ENCODE measurements at places on chromosomes 2 and 18.
A peak's percentile ranks its signal among the peaks of the same experiment; 100 is the strongest.

DNA sequence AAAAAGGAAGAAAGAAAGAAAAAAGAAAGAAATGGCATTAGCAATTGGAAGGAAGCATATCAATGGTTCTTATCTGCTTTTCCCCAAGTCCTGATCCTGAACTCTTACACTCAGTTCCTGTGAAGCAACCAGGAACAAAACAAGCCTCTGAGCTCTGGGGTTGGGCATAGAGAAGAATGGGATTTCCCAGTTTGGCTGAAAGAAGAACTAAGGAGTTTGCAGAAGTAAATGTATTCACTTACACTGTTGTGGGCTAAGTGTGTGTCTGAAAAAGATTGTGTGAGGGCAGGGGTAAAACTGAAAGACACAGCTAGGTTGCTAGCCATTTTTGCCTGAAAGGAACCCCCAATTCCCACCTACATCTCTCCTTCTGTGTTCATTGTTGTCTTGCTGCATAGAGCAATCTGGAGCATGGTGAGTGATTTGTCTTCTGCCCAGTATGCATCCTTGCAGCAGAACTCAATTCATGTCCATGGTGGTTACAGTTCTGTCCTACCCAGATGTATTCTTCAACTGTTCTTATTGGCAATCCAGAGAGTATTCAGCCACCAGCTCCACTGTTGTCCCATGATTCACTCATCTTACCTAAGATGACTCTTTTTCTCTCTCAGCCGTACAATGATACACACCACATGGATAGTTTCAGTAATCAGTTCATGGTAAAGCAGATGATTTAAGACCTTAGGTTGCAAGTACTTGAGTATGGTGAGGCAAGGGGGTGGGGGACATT lies 348.7 kb downstream of the ARHGAP15 start:
- no peak for DNase-seq

DNA sequence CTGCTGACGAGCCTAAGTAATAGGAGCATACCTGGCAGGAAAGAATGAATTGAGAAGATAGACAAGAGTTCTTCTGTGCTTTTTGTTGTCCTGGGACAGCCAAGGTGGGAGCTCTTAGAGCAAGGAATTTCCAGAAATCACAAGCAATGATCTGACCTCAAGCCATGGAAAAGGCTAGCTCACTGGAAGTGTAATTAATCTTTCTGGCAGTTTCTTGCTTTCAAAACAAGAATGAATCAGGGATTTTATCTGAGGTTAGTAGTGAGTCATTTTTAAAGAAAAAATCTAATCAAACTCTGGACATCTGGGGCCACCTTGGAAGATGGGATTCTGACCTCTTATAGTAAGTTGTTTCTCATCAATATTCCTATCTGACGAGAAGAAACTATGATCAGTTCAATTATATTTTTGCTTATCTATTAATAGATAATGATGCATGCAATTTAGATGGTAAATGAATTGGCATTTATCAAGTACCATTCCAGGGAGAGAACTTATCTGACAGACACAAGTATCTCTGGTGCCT lies 98.0 kb downstream of the ADCYAP1 start:
- DNase-seq, result no peak

- DNase-seq, result no peak
Measured at GRCh38 chr18:56167366-56167765, 471.0 kb downstream of the TXNL1 start.

DNA sequence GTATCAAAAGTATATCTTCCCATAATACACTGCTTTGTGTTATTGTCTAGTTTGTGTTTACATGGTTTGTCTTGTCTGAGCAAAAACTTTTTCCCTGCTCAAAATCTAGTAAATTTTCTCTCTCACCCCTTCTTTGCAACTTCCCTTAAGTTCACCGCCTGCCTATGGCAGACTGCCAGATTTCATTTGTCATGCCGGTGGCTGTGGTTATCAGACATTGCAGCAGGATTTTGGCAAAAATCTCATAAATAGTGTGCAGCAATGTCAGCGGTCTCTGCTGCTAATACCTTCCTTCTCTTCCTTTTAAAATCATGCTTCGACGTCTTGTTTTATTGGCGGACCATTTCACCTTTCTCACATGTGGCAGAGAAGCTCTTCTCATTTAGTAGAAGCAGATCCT lies 45.6 kb upstream of the TMEM178A start:
- DNase-seq, result peak; percentile 54

DNA sequence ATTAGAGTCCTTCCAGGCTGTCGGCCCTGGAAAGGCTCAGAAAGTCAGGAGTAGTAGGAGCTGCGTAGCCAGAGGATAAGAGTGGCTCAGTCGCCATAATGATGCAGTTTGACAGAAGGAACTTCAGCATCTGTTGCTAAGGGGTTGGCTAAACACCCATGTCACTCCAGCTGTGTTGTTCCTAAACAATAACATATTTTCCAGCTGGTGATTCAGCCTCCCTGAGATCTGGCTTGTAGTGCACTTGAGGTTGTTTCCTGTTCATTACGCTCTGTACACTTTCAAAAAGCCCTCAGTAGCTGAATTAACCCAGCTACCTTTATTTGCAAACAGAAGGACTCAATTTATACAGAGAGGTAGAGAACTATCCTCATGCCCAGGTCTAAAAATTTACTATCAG lies 39.7 kb upstream of the EPAS1 start:
- peak; percentile 79 for DNase-seq

GRCh38 chr2:194104687-194105086 lies 1552.3 kb upstream of the SLC39A10 start:
- no peak for DNase-seq

DNA sequence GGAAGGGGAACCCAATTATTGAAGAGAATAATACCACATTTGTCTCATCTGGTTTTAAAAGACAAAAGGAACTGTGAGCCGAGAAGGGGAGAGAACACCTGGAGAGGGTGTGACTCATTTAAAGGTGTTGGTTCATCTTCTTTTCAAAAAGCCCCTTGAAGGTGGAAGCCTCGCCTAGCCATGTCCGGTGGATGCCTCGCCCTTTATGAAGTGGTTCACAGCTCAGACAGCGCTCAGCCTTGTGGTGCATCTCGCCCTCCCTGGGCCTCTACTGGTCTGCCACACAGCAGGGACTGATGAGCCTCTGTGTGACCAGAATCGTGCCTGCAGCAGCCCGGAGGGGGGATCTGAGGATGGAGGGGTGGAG lies 290.0 kb upstream of the CXCR4 start:
- DNase-seq, result no peak

DNA sequence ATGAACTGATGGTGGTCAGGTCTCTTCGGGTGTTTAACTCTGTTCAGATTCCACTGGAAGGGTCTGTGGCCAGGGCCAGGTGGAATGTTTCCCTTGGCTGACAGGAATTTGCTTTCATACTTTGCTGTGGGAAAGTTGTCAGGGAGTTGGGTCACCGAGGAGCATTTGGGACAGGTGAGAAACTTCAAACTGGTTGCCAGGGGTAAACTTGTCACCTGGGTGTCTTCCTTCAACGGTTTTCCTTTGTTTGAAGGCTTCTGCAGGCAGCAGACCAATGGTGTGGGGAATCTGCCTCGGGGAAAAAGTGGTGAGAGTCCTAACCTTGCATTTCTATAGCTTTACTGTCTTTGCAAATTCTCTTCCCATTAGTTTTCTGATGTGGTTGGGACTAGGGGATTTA lies 92.2 kb downstream of the TGFA start:
- DNase-seq, result no peak

- no peak for DNase-seq
Measured at GRCh38 chr2:161063946-161064306, 96.3 kb upstream of the TANK start.

DNA sequence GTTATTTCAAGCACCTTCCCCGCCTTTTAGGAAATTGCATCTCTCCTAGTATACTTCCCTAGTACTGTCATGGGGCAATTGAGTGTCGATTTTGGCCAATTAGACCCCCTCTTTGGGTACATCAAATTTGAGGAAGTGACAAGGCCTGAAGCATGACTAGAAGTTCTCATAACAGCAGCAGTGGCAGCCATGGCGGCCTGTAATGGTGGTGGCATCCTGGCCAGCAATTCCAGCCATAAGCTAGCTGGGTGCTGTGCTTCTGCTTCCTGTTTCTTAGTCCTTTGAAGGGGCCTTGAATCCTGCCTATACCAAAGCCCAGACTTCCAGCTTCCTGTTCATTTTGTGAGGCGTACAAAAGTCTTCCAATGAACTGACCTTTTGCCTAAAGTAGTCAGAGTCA lies 523.1 kb downstream of the PLCL1 start:
- DNase-seq, result no peak

GRCh38 chr2:144942516-144943256 lies 422.8 kb upstream of the ZEB2 start:
- DNase-seq, result peak; percentile 33

DNA sequence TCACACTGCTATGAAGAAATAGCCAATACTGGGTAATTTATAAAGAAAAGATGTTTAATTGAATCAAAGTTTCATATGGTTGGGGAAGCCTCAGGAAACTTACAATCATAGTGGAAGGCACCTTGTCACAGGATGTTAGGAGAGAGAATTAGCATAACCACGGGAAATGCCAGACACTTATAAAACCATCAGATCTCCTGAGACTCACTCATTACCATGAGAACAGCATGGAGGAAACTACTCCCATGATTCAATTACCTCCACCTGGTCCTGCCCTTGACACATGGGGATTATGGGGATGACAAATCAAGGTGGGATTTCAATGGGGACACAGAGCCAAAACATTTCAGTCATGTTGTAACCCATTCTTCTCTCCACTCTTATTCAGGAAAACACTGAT lies 472.9 kb upstream of the FSIP2 start:
- DNase-seq, result no peak

- peak; percentile 41 for DNase-seq
Measured at GRCh38 chr18:9469685-9470084, 5.6 kb upstream of the RALBP1 start.

- no peak for DNase-seq
Measured at GRCh38 chr18:4293337-4293736, 161.8 kb downstream of the DLGAP1 start.
